Hepatocyte (in vitro differentiated cells): ENCODE measurements at places on chromosomes 6 and 20. TPM values are rescaled to one million over a fixed set of nuclear protein-coding genes. Genes with fewer than 3 reads are reported as not detected.
A peak's percentile ranks its signal among the peaks of the same experiment; 100 is the strongest.

Gene COL9A3
- polyA plus RNA-seq, result 68.1 and 77.0 TPM in 2 replicates

Gene BFSP1
- polyA plus RNA-seq, result 0.12 and 2.3 TPM in 2 replicates

DNA sequence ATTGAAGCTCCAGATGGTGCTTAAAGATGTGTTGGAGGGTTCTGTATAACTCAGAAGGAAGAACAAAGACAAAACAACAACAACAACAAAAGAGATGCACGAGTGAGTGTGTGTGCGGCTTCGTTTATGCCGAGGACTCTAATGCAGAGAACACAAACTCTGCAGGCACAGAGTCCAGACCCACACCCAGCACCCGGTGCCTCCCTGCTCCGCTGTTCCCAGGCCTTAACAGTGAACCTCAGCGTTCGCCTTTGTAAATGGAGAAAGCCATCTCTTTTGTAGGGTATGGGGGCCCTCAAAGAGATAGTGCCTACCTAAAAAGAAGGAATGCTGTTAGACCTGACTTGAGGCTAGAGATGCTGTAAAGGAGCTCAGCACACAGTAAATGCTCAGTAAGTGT, 243.3 kb downstream of the ERMARD start:
- DNase-seq, result no peak

DNA sequence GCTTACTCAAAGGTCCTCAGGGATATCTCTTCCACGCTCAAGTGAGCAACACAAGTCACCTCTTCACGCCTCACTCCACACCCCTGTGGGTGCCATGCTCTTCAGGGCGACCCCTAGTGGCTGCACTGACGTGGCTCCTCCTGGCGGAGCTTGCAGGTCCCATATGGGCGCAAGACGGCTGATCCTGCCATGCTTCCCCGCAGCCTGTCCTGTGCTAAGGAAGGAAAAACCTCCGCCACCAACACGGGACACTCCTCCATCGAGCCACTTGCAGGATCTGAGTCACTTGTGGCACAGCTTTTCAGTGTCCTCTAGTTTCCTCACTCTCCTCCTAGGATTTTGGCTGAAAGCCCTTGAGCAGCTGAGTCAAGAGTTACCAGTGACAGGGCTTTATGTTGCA, 90.7 kb downstream of the KHDC1L start:
- DNase-seq, result peak; percentile 35

DNA sequence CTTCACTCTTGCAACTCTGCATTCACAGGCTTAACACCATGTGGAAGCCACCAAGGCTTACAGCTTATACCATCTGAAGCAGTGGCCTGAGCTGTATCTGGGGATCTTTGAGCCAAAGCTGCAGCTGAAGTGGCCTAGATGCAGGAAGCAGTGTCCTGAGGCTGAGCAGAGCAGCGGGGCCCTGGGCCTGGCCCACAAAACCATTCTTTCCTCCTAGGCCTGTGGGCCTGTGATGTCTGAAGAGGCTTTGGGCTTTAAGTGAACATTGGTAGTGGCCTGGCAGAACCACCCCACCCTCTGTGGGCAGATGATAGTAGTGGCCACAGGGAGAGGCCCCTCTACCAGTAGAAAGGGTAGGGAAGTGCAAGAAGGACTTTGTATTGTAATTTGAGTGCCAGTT, 6.9 kb upstream of the PREP start:
- no peak for DNase-seq

DNA sequence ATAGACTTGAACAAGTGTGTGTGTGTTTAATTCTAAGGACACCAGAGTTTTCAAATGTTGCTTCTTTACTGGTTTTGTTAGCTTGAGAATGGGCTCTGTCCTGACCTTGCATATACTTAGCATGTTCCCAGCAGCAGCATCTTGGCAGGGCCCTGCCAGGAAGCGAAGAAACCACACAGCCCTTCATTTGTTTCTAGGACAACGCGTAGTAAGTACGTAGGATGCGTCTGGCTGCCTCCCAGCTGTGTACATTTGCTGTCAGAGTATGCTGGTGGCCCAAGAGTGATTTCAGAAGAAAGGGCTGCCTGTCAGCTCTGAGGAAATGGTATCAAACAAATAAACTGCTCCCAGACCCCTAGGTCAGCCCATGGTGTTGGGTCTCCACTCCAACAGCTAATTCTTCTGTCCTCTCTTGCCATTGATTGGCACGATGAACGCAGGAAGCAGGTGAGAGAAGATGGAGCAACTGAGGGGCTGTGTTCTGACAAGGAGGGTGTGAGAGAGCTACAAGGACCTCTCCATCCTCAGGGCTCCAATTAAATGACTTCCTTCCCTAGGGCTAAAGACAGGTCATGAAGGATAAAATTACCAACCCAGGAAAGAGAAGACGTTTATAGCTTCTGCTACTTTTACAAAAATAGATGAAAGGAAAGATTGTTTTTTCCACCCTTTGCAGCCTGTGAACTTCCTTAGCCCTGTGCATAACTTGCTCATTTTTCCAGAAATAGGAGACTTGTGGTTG, 55.9 kb upstream of the HDDC2 start:
- DNase-seq, result peak; percentile 12

- peak; percentile 65 for DNase-seq
Measured at GRCh38 chr6:51472745-51473487, 614.5 kb downstream of the PKHD1 start.

DNA sequence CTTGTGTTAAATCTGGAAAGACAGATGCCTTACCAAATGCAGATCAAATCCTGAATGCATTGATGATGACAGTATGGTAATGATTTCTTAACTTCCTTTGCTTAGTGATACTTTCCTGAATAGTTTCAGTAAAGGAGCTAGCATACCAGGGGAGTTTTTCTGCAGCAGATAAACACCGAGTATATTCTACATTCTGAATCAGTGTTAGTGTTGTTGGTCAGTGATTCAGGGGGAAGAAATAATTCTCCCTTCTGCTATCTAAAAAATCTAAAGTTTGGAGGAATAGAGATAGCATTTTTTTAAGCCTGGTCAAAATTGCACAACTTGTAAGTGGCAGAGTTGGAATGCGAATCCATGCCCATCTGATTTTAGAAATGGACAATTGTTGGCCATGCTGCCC, 512.2 kb upstream of the MARCKS start:
- DNase-seq, result no peak

Gene PLA2G7
- polyA plus RNA-seq, result 1.6 TPM in 1 of 2 replicates, not detected in the other

Gene SLC22A2
- 0.57 and 1.5 TPM in 2 replicates for polyA plus RNA-seq

Gene EYA2
- 1.4 and 2.0 TPM in 2 replicates for polyA plus RNA-seq

DNA sequence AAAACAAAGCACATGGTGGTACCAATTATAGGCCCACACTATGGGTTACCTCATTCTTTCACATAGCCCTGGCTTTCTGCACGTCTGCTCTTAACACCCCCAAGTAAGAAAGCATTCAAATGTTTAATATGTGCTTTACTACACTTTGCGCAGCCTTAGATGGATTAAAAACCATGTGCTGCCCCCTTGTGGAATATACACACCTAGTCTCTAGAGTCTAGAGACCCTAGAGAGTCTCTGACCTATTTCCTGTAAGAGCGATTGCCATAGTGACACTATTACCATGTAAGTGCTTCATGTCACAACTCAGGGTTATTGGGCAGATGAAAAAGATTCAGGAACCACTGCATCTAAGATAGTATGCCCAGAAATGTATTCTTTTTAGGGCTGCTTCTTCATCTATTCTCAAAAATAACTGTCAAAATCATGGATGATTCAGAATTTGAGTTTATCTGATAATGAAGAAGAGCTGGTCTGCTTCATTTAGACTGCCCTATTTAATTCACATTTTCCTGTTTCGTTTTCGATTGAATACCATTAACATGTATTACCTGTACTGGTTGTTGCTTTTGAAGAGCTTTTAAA, 186.3 kb downstream of the ADGB start:
- peak; percentile 49 for DNase-seq

DNA sequence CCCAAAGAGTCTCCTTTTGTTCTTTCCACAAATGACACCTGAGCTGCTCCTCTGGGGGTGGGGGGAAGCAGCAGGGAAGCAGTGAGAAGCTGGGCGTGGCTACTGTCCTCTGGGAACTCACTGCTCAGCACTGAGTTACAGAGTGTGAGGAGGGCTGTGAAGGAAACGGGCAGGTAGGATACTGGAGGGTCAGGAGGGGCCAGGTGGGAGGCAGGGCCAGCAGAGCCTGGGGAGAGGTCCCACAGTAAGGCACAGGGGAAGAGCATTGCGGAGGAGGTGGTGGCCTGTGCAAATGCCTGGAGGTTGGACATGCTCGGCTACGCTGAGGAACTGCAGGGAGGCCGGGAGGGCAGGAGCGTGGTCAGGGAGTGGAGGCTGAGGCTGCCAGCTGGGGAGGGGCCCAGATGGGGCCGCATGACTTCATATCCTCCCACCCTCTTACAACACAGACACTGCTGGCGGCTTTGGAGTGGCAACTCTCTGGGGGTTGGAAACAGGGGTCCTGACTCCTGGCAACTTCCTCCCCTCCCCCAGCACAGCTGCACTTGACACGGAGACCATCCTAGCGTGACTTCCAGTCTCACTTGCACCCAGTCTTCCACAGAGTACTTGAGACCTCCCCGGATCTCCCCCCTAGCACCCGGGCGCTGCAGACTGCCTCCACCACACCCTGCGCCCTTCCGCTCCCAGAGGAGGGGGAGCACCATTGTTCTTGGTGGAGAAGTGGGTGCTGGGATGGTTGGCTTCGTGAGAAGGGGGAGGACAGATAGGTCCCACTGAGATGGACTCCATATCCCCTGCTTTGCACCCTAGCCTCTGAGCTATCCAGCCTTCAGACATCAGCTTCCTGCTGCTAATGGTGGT, 34.2 kb downstream of the RBM38 start:
- DNase-seq, result no peak

DNA sequence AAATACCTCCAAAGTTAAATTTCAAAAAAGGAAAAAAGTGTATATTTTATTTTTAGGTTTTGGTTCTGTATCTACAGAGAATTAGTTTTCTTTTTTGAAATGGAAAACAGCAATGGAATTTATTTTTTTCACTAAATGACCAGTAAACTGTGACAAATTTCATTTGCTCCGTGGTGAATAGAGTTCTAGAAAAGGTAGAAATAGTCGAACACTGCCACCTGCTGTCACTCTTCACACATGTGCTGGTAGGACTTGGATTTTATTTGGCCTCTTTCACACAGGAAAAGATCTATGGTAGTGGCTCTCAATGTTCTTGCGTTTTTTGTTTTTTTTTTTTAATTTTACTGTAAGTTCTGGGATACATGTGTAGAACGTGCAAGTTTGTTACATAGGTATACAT, 312.5 kb downstream of the EYA4 start:
- DNase-seq, result peak; percentile 74

Gene UQCC2
- 147 and 151 TPM in 2 replicates for polyA plus RNA-seq

DNA sequence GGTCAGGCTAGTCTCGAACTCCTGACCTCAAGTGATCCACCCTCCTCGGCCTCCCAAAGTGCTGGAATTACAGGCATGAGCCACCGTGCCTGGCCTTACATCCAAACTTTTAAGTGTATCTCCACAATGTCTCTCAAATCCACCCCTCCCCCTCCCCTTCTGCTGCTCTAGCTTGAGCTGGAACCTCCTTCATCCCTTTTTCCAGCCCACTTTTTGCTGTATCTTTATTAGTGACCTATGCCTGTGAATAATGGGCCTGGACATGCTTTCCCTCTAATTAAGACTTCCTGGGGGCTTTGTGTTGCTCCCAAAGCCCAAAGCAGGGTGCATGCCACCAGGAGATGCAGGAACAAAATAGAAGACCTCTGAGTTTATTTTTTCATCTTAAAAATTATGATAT, 26.1 kb downstream of the TNFAIP3 start:
- DNase-seq, result no peak

DNA sequence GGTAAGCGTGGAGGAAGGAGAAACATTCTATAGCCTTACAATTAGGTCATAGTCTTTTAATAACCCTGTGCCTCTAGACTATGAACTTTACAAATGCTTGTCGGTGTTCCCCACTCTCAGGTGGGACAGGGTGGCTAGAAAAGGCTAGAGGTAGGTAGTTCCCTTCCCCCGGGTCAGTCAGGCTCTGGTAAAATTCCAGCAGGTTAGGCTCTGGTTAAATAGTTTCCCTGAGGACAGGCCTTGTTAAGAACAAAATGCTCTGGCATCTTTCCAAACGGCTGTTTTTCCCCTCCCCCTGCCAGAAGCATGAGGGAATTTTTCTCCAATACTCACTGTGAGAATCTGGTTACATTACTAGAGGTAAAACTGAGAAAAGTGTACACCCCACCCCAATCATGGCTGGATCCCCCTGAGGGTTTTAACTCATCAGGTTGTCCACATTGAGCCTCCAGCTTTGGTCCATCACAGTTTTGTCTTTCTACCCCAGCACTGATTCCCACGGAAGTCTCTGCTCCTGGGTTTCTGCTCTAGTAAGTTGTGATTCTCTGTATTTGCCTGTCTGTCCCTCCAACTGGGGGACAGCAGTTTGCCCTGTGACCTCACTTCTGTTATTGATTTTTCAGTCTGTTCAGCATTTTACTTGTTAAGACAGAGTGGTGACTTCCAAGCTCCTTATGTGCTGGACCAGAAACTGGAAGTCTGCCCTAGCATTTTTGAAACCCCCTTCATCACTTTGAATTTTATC, 84.7 kb upstream of the ADGRF1 start:
- peak; percentile 70 for DNase-seq

Gene KCNQ2
- polyA plus RNA-seq, result 4.3 and 5.4 TPM in 2 replicates

Gene TFEB
- 23.7 and 32.7 TPM in 2 replicates for polyA plus RNA-seq

Gene KHDC1
- polyA plus RNA-seq, result 5.5 and 7.3 TPM in 2 replicates

Gene PPIL6
- polyA plus RNA-seq, result 2.9 and 3.8 TPM in 2 replicates

DNA sequence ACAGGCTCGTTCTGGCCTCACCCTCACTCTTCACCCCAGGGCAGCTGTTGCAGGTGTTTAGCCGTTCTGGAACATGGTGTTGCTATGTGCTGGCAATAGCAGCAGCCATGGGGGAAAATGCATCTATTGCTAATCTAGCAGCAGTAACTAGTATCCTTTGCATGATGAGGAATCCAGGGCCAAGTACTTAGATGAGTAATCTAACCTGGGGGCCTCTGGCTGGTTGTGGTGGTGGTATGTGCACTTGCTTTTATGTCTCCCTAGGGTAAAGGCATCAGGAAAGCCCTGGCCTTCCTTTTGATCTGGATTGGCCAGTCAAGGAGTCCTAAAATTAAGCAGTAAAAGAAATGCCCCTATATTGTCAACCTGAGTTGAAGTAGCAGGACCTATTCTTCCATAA, 594.5 kb upstream of the MAP3K7 start:
- no peak for DNase-seq
